Stimulated activated CD8-positive, alpha-beta memory T cell treated with anti-CD3 and anti-CD28 coated beads, Interleukin-7, amount 100 ng/mL, for 1 hour (primary cell): ENCODE measurements at places on chromosomes 5 and 9.

DNA sequence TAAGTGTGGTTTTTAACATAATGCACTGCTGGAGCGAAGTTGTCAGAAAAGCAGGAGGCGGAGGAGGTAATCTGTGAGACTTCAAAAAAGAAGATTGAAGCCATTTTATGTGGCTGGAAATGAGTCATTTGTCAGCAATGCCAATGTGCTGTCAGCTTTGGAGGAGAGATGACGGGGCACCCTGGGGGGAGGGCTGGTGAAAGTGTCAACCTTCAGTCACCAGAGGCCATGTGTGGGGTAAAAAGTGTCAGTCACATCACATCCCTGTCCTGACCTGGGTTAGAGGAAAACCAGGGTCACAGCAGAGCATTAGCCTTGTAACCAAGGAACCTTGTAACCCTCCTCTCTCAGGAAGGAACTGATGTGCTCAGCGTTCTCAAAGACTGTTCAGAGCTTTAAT, 59.1 kb downstream of the TLR4 start:
- no peak for DNase-seq

DNA sequence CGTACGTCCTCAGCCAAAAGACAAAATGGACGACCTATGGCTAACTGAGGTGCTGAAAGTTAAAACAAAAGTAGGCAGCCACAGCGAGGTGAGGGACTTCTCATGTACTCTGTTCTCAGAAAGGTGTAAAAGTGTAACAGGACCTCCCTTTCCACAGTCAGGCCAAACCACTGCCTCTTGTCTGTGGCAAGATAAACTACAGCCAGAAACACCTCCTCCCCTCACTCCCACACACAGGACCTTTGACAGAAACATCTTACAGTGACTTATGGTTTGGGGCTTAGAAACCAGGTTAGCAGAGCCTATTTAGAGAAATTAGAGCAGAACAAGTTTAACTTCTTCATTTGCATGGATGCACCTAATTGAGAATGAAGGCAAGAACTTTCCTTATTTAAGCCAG, 499.1 kb upstream of the GRIN3A start:
- no peak for DNase-seq

GRCh38 chr9:130971294-130971849, 32.3 kb upstream of the FIBCD1 start:
- no peak for DNase-seq

DNA sequence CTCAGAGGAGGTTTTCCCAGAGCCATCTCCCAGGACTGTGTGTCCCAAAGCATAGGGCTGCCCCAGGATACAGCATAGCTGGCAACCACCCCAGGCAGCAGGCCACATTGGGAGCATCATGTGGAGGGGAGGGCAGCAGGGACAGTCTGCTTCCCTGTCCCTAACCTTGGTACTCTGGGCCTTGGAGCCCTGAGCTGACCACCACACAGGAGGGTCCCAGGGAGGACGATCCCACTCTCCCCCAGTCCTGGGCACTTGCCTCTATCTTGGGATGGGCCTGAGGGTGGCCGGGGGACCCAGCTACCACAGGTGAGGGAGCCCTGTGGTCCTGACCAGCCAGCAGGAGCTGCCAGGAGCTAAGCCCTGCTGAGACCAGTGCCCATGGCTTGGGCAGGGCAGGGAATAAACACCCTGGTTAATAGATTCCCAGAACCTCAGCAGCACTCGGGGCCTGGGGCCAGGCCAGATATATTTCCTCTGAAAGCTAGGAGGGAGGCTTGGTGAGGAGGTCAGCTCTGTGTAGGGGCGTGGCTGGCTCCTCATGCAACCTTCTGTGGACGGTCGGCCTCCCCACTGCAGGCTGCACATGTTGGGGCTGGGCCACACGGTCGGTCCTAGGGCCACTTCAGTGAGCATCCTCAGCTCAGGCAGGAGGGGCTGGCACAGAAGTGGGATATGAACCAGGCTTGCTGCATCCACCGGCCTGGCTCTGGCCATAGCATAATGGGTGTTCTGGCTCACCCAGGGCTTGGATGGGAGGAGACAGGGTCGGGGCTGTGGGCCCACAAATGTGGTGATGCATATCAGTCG, 4.2 kb downstream of the NINJ1 start:
- no peak for DNase-seq

- no peak for DNase-seq
These were observed 169.4 kb upstream of the TMEM161B start for GRCh38 chr5:88438006-88438405.

DNA sequence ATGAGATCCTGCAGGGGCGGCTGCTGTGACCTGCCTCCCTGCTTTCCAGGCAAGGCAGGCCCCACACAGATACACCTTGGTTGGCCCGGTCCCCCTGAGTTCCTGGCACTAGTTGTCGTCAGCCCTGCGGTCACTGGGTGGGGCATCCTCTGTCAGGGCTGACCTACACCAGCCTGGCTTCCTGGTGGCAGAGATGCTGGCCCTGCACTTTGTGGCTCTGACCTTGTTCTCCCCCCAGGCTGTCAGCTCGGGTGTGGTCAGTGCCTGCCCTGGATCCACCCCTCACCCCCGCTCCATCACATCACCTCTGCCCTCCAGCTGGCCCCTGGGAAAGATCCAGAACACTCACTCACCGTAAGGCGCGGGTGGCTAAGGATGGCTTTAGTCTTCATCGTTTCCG, 74.1 kb downstream of the PHF2 start:
- no peak for DNase-seq

GRCh38 chr5:88808153-88808552, 74.8 kb downstream of the MEF2C start:
- DNase-seq = no peak

GRCh38 chr5:150017226-150018005, 16.9 kb downstream of the HMGXB3 start:
- no peak for DNase-seq

GRCh38 chr5:116559239-116559638, 15.4 kb downstream of the SEMA6A start:
- DNase-seq = no peak

DNA sequence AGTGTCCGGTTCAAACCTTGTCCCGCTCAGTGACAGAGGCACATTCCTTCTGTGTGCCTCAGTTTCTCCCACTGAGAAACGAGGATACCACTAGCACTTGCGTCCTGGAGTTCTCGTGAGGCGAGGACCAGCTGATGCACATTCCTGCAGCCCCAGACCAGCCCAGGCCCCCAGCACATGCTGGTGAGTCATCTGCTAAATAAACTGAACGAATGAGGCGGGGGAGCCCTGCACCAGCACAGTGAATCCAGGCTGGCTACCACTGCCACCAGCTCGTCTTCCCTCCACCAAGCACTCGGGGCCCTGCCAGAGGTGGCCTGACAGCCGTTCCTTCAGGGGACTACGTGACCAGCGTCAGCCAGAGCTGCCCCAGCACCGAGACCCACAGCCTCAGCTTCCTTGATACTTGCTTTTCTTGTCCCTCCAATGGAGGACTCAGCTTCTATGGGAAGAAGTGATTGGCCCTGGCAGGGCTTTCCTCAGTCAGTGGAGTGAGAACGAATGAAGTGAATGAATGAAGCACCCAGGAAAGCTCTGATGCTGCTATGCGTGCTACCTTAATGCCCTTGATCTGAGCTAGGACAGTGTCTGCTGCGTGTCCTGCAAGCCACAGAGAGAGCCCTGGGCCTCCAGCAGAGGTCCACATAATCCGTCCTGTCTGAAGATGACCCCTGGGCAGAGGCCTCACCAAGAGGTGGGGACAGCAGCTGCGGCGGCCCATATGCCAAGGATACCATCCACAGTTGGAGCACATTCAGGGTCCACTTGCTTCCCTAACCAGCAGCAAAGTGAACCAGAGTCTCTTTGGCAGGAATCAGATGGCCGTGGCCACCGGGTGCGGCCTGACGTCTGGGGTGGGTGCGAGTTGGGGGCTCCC, 13.5 kb upstream of the BARX1 start:
- no peak for DNase-seq

DNA sequence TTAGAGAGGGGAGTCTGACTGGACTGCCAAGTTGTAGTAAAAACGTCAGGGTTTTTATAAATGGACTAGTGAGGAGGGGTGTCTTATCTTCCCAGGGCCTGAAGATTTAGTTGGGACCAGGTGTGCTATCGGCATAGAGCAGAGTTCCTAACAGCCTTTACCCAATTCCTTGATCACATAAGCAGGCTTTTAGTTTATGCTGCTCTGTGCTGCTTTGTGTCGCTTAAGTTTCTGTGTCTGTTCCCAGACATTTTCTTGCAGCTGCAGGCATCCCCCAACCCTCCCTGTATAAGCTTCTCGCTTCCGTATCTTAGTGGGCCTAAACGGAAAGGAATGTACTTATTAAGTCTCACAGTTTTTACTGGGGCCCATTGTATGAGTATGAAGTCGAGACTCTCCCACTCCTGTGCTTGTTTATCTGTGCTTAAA, 2.6 kb upstream of the SMC5 start:
- no peak for DNase-seq

DNA sequence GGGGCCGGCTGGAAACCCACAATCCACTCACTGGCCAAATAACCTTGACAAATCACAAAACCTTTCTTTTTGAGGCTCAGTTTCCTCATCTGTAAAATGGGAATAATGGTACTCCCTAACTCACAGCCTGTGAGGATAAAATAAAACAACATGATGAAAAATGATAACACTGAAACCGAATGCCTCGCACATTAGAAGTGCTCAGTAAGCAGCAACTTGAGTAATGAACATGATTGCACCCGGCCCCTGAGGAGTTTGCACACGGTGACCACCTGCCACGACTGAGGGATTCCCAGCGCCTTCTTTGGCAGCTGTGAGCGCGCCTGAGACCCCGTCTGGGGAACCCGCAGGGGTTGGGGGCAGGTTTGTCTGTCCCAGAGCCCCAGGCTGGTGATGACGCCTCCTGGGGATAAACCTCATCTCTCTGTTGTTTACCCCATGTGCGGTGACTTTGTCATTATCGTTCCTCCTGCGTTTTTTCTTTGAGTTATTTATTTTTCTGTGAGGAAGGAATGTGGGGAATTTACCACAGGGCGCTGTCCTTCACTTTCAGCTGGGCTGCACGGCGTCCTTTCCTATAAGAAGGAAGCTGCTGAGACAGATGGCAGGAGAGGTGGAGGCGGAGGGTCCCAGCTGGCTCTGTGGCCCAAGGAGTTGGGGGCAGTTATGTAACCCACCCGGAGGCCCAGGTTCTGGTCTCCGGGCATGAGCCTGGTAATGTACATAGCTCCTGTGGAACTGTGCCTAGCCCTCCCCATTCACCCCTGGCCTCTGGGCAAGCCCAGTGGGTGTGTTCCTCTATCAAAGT, 3.0 kb upstream of the SYNPO start:
- DNase-seq = no peak

DNA sequence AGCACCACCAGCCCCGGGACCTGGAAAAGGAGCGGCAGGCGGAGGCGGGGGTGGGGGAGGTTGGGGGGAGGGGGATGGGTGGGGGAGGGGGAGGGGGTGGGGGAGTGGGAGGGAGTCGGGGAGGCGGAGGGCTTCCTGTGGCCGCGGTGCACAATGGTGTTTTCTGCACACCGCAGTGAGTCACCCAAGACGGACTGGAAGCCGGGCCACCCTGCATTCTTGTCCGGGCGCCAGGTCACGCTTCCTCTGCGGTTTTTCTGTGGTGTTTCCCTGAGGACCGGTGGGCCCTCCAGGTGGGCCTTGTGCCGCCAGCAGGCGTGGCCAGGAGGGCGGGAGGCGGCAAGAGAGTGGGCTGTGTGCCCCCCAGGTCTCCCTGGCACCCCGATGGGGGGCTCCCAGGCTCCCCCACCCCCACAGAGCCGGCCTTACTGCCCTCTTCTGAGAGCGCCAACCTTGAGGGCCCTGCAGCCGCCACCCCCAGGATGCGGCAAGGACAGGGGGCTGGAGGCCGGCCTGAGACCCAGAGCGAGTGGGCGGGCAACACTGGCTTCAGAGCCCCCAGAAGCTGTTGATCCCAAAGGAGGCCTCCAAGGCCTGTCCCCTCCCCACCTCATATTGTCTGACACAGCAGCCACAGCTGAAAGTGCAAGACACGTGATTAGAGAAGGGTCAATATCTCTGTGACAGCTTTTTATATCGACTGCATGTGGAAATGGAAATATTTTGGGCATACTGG, 11.1 kb downstream of the EXD3 start:
- peak; percentile 18 for DNase-seq

GRCh38 chr9:95783426-95783975, 92.0 kb upstream of the ERCC6L2 start:
- DNase-seq = no peak

DNA sequence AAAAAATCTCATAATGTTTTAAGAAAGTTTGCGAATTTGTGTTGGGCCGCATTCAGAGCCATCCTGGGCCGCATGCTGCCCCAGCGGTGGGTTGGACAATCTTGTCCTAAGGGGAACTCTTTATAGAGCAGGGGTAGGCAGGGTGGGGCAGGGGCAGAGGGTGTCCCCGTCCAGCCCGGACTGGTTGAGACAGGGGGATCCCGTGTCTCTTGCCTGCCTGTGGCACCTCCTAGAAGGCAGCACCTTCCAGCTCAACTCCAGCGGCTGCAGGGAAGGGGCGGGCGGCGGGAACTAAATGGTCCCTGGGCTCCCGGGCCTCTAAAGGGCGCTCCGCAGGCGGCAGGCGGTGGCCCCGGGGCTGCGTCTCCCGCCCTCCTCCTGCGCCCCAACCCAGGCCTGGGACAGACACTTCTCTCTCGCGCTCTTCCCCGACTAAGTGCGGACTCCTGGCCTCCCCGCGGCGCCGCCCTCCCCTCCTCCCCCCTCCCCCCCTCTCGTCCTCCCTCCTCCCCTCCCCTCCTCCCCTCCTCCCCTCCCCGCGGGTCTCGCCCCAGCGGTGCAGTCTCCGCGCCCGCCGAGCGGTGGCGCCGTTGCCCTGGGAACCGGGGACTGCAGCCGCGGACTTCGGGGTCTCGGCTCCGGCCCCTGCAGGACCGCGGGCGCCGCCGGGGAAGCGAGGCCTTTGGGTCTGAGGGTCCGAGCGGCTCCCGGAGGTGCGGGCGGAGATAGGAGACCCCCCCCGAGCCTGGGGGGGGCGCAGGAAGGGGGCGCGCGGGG, 132.6 kb downstream of the MRPL36 start:
- DNase-seq = peak; percentile 18

- DNase-seq = no peak
These were observed 150.0 kb downstream of the TLE1 start for GRCh38 chr9:81539317-81539716.

DNA sequence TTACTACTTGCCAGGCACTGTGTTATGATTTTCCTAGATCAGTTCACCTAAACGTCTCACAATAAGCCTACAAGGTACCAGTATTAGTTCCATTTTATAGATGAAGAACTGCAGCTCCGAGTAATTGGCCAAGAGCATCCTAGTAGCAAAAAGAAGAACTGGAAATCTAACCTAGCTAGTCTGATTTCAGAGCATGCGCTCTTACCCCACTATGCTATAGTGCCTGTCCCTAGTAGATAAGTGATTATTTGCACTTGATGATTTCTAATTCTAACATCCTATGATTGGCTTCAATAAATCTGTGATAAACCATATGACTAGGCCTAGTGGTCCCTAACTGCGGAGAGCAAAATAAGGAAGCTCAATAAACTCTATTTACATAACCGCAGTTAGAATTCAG, 7.1 kb upstream of the PLAC8L1 start:
- DNase-seq = no peak

DNA sequence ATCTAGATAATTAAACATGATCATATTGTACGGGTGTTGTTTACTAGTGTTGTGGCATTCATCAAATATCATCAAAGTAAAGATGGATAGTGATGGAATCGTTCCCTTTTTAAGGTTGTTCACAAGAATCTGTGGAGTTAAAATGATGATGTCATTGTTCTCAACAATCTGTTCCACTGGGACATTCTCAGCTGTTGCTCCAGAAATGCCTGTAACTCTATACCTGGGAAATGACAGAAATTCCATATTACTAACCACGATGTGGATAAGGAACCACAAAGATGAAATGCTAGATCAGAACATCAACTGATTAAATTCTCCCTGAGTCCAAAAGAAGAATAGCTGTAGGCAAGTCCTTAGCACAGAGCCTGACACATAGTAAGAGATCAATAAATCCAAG, 38.0 kb downstream of the RIGI start:
- no peak for DNase-seq
